NCI-H1092 (cell line): ENCODE measurements at places on chromosomes 6 and 20.

- no peak for DNase-seq
Measured at GRCh38 chr20:44513871-44514270, 8.0 kb downstream of the SERINC3 start.

GRCh38 chr20:48684501-48685041, 143.2 kb downstream of the PREX1 start:
- DNase-seq, result no peak

DNA sequence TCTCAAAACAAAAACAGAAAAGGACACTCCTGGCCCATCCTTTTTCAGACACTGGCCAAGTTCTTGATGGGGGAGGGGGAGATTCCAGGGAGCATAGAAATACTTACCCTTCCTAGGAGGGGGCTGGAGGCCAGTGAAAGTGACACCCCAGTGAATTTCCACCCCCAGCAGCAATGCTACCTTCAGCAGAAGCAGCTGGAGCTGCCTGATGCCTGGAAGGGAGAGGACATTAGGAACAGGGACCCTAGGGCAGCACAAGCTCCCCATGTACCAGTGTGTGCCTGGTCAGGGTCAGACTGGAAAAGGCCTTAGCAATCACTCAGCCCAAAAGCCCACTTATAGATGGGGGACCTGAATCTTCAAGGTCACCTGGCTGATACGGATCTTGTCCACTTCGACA, 2.4 kb downstream of the MICAL1 start:
- DNase-seq, result no peak

DNA sequence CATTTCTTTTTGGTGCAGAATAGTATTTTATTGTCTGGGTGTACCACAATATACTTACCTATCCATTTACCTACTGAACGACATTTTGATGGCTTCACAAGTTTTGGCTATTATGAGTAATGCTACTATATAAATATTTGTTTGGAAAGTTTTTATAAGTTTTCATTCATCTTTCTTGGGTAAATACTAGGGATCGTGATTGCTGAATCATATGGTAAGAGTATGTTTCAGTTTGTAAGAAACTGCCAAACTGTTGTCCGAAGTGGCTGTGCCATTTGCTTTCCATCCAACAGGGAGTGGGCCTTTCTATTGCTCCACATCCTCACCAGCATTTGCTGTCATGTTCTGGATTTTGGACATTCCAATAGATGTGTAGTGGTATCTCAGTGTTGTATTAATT, 104.2 kb downstream of the CDYL start:
- DNase-seq, result no peak

GRCh38 chr6:63553208-63553607, 19.1 kb upstream of the LOC128125822 start:
- no peak for DNase-seq

GRCh38 chr6:27591699-27592480, 119.0 kb upstream of the ZNF184 start:
- DNase-seq, result no peak

GRCh38 chr20:49179368-49180277, 8.5 kb downstream of the STAU1 start:
- DNase-seq, result no peak

DNA sequence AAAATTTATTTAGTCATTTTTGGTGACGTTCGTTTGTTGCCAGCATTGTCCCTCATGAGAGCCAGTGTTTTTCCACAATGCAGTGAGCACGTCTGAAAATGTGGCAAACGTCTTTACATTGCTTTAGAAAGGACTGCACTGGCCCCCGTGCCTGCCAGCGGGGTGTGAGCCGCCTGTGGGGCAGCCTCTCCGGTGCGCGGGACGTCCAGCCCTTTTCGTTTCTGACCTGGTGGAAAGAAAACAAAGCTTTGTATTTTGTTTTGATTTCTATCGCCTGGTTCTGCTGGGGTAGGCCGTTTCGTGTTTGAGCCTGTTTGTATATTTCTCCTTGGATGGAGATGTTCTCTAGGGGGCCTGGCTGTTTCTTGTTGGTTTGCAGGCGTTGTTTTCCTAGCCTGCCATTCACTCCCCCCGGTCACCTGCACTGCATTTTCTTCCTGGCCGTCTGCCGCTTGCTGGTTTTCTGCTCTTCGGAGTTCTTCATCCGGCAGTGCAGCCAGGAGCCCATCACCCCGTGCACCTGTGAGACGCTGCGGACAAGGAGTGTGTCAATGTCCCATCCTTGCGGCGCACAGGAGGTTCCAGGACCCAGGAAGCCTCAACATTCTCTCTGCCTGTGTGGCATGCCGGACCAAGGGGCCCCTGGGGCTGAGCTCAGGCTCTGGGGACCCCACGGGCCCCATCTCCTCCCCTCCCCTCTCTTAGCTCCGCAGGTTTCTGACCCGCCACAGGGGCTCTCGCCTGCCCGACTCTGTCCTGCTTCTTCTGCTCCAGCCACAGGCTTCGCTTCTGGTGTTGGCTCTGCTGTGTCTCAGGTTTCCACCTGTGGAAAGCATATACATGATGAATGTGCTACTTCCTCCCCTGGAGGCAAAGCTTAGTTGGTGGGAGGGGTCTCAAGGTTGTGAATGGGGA, 100.5 kb downstream of the CDH4 start:
- DNase-seq, result no peak
